ENCODE measurements at places on chromosomes 12 and 14.

DNA sequence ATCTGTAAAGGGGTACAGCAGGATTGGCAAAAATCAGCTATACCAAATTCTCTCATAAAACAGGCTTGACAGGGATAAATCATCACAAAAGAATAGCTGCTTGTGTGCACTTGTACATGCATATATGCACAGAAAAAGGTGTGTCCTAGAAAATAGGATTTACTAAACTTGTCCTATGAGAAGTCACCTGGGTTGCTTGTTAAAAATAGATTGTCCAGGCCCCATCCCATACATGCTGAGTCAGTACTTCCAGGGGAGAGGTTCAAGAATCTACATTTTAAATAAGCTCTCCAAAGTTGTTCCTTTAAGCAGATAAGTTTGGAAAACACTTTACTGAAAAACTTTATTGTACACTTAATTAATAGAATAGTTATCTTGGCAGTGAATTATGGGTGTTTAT is 123.1 kb downstream of the ANO6 start:
- no peak for DNase-seq

- peak; percentile 21 for DNase-seq
Observed at GRCh38 chr14:56515739-56516138, 63.9 kb upstream of the TMEM260 start.

GRCh38 chr14:68547305-68548193 is 245.3 kb downstream of the ZFP36L1 start:
- peak; percentile 99 for DNase-seq

DNA sequence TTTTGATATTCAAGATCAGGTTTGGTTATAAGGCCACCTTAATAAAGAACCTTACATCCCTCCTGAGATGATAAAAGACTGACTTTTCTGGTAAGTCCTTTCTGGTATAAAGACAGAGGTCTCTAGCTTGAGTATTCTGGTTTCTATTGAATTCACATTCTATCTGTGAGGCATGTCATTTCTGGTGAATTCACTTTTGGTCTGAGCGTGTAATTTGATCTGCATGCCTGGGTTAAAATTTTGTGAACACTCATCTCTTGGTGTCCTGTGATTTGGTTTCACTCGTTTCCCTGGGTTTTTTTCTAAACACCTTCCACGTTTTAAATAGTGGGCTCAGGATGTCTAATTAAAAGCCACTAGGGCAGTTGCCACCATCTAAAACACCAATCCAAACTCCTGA is 12.2 kb downstream of the EIF5 start:
- DNase-seq = peak; percentile 33

- no peak for DNase-seq
Observed at GRCh38 chr14:34043627-34044372, 92.9 kb upstream of the EGLN3 start.

GRCh38 chr12:80829767-80830166 is 108.0 kb downstream of the LIN7A start:
- DNase-seq = no peak

Measured in fibroblast of mammary gland (primary cell).